ENCODE measurements at places on chromosomes 11 and 22. TPM values are rescaled to one million over a fixed set of nuclear protein-coding genes. Genes with fewer than 3 reads are reported as not detected.

DNA sequence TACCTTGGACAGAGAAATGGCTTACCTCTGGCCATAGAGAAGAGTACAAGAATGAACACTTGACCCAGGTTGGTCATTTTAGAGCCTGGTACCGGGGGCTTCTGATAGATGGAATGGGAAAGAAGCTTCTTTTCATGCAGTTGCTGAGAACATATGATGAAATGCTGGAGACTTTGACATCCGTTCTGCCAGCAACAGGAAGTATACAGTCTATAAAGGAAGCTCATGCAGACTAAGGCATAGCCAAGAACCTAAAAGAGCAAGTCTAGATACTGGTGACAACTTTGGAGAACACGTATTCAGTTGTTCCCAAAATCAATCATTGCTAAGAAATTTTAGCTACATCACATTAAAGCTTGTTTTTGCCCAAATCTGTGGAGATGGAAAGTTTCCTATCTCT lies 894.6 kb downstream of the METTL15 start:
- H3K27me3 ChIP-seq: no peaks in the 10 kb centered on the region
- no peak overlapping the region for H3K4me3 ChIP-seq
- no peak overlapping the region for H3K27ac ChIP-seq
- no peaks in the 10 kb centered on the region for H3K36me3 ChIP-seq

LRRC55 gene
- total RNA-seq: not detected

DNA sequence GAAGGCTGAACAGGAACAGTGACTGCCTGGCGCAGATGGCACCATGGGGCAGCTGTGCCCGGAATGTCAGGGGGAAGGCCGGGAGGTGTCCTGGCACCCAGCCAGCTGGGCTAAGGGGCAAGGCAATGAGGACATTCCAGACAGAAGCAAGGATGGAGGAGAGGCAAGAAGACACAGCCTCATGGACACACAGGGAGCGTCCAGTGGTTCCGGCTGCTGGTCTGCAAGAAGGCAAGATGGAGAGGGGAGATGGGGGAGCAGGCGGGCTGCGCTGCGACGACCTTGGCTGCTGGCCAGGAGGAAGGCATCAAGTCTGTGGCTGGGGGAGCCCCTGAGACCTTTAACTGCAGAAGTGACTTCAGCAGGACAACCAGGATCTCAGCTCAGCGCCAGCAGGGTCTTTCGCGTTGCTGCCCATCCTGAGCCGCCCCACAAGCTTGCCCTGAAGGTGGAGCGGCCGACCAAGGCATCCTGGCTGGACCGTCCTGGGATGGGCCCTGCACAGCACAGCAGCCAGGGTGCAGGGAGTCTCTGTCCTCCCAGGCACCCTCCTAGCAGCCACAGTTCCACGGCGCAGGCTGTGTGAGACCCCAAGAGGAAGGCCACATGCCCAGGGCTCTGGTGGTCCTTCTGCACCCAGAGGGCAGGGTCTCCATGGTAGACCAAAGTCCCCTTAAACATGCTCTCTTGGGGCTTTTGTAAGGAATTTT lies 531.7 kb downstream of the BRD1 start:
- H3K27me3 ChIP-seq: peaks cover 3% of the 10 kb centered on the region
- H3K4me1 ChIP-seq: no peaks in the 10 kb centered on the region
- no peak for DNase-seq

GRCh38 chr22:19149047-19149883 lies 827 bp downstream of the GSC2 start:
- no peak overlapping the region for H3K4me3 ChIP-seq
- peaks cover 7% of the 10 kb centered on the region for H3K4me1 ChIP-seq
- H3K27ac ChIP-seq: no peak overlapping the region
- DNase-seq: peak; percentile 63
- H3K36me3 ChIP-seq: no peaks in the 10 kb centered on the region

ATM gene
- total RNA-seq: 32.8 TPM

CALCA gene
- total RNA-seq: not detected

SLC22A25 gene
- not detected for total RNA-seq

GRCh38 chr11:7021318-7021717 lies 1.0 kb downstream of the NLRP14 start:
- no peaks in the 10 kb centered on the region for H3K36me3 ChIP-seq
- H3K27ac ChIP-seq: no peak overlapping the region
- no peak overlapping the region for H3K4me3 ChIP-seq
- H3K4me1 ChIP-seq: peaks cover 8% of the 10 kb centered on the region

- H3K27me3 ChIP-seq: peaks cover 20% of the 10 kb centered on the region
- H3K27ac ChIP-seq: no peak overlapping the region
- H3K4me3 ChIP-seq: no peak overlapping the region
- DNase-seq: no peak
Observed at GRCh38 chr11:69010361-69010891, 2.6 kb downstream of the MRGPRF start.

GRCh38 chr11:58658623-58659022 lies 36.2 kb downstream of the CNTF start:
- peaks cover 19% of the 10 kb centered on the region for H3K4me1 ChIP-seq
- no peak overlapping the region for H3K27ac ChIP-seq
- H3K27me3 ChIP-seq: peaks cover 3% of the 10 kb centered on the region

DNA sequence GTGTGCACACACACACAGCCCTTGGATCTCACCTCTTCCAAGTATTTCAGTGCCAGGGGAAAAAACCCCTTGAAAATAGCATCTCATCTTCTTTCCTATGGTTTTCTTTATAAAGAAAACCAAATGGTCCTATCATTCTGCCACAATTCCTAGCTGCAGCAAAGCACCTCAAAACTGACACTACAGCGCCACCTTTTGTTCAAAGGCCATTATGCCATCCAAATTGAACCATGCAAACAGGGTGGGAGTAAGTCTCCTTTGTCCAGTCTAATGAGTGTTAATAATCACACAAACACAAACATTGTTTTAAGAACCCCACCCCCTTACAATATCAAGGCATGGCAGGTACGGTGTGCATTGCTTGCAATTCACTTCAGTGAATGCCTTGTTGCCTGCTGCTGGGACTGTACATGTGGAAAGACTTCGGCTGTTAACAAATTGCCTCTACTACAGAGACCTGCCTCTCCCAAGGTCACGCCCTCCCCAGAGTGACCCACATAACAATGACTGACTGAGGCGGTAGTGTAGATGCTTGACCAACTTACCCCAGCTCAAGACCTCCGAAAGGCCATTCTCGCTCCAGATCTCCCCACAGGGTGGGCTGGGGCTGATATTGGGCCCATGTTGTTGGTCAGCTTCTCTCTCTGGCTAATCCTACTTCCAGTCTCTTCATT lies 31.7 kb downstream of the FAM181B start:
- H3K4me3 ChIP-seq: no peak overlapping the region
- H3K36me3 ChIP-seq: no peaks in the 10 kb centered on the region
- peak; percentile 42 for DNase-seq
- H3K27ac ChIP-seq: no peak overlapping the region

- peak overlapping the region; percentile 55 for H3K27ac ChIP-seq
- no peak overlapping the region for H3K4me3 ChIP-seq
- peak; percentile 22 for DNase-seq
- H3K27me3 ChIP-seq: no peaks in the 10 kb centered on the region
- no peaks in the 10 kb centered on the region for H3K36me3 ChIP-seq
Observed at GRCh38 chr22:40156001-40156516, 21.7 kb upstream of the TNRC6B start.

DNA sequence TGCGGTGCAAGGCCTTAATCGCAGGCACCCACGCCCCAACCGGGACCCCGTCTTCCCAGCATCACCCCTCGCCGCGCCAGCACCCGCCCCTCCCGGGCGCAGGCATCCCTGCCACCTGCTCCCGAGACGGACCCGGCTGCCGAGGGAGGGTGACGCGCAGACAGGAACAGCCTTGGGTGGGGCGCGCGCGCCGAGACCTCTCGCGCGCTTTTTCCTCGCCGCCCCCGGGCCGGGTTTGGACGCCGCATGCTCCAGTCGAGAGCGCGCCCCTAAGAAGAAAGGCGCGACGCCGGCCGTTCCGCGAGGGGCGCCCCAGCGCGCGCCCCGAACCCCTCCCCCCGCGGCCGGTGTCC lies 504 bp downstream of the CFL1 start:
- peak overlapping the region; percentile 91 for H3K4me3 ChIP-seq
- DNase-seq: peak; percentile 79
- peaks cover 46% of the 10 kb centered on the region for H3K36me3 ChIP-seq
- H3K27me3 ChIP-seq: no peaks in the 10 kb centered on the region
- H3K27ac ChIP-seq: peak overlapping the region; percentile 78

DNA sequence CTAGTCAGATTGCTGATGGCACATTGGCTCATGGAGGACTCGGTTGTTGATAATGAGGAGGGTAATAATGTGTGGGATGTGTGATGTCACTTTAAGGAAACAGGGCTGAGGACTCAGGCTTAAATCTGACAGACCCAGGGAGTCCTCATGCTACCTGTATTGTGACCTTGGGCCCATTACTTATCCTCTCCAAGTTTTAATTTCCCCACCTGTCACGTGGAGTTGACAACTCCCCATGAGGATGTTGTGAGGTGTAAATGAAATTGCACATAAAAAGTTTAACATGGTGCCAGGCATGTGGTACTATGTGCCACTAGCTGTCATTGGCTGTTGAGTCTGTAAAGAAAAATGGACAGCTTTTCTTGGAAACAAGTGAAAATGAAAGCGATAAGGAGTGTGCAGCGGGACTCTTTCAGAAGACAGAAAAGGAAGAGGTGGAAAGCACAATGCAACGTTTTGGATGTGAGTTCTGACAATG lies 15.3 kb downstream of the IL10RA start:
- H3K27me3 ChIP-seq: no peaks in the 10 kb centered on the region
- H3K4me1 ChIP-seq: peaks cover 94% of the 10 kb centered on the region
- peaks cover 65% of the 10 kb centered on the region for H3K36me3 ChIP-seq
- H3K27ac ChIP-seq: peak overlapping the region; percentile 97

C11orf86 gene
- not detected for total RNA-seq

- H3K27me3 ChIP-seq: peaks cover 7% of the 10 kb centered on the region
- no peak overlapping the region for H3K27ac ChIP-seq
- DNase-seq: no peak
- no peak overlapping the region for H3K4me3 ChIP-seq
- H3K4me1 ChIP-seq: no peaks in the 10 kb centered on the region
Observed at GRCh38 chr11:121696931-121697670, 244.3 kb upstream of the SORL1-AS1 start.

DNA sequence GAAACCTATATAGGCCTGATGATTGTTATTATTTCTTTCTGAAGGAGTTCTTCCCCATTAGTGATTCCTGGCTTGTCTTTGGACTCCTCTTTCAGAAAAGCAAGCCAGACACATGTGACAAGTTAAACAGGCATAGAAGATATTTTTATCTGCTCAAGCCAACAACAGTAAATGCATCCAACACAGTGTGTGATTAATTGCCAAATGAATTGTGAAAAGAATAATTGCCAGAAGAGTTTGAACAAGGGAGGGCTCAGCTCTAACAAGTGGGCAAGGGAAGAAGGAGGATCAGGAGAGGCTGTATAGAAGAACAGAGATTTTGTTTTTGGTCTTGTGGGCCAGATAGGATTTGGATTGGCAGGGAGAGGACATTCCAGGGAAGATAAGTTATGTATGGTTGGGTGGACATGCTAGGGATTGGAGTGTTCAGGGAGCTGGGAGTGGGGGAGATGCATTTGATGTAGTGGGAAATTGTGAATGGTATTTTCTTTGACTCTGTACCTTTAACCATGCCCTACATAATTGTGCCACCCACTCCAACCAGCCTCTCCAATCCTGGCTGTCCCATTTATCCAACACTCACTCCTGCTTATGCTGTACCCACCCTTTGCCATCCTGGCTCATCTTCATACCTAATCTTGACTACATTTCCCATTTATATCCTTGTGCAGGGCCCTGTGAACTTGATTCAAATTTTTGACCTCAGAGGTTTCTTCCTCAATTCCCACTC lies 172.8 kb downstream of the RRAS2 start:
- no peaks in the 10 kb centered on the region for H3K4me1 ChIP-seq
- H3K27ac ChIP-seq: no peak overlapping the region
- DNase-seq: no peak

SLC5A1 gene
- not detected for total RNA-seq

DNA sequence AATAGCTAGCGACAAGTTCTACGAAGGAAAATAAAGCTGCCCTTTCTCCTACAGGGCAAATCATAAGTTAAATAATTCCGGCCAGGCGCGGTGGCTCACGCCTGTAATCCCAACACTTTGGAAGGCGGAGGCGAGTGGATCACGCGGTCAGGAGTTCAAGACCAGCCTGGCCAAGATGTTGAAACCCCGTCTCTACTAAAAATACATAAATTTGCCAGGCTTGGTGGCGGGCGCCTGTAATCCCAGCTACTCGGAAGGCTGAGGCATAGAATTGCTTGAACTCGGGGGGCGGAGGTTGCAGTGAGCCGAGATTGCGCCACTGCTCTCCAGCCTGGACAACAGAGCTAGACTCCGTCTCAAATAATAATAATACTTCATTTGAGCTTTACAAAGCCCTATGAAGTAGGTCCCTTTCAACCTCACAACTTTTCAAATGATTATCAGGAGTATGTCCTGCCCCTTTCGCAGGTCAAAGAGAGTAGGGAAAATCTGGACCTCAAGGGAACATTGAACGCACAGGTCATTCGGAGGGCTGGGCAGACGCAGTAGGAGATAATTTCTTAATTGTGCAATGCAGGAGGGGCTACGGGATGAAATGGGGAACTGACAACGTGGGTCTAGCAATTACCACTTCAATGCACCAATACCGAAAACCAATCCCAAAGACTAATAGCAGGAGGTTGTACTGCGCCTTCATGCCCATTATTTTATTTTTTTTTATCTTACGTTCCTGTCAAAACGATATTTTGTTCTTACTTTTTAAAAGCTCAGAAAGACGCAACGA lies 590 bp downstream of the COMMD9 start:
- DNase-seq: no peak
- H3K4me3 ChIP-seq: peak overlapping the region; percentile 83
- no peaks in the 10 kb centered on the region for H3K36me3 ChIP-seq
- no peaks in the 10 kb centered on the region for H3K27me3 ChIP-seq
- H3K27ac ChIP-seq: peak overlapping the region; percentile 90
- peaks cover 34% of the 10 kb centered on the region for H3K4me1 ChIP-seq

DNA sequence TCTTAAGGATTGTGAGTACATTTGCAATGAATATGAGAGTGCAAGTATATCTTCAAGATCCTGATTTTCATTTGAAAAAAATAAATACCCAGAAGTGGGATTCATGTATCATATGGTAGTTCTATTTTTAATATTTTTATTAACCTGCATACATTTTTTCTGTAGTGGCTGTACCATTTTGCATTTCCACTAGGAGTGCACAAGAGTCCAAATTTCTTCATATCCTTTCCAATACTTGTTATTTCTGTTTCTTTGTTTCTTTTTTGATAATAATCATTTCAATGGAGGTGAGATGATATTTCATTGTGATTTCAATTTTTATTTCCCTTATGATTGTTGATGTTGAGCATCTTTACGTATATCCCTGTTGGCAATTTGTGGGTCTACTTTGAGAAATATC lies 759.8 kb upstream of the CNTN5 start:
- no peak overlapping the region for H3K4me3 ChIP-seq
- no peaks in the 10 kb centered on the region for H3K4me1 ChIP-seq
- H3K27ac ChIP-seq: no peak overlapping the region
- no peak for DNase-seq
- no peaks in the 10 kb centered on the region for H3K36me3 ChIP-seq
- no peaks in the 10 kb centered on the region for H3K27me3 ChIP-seq

DNA sequence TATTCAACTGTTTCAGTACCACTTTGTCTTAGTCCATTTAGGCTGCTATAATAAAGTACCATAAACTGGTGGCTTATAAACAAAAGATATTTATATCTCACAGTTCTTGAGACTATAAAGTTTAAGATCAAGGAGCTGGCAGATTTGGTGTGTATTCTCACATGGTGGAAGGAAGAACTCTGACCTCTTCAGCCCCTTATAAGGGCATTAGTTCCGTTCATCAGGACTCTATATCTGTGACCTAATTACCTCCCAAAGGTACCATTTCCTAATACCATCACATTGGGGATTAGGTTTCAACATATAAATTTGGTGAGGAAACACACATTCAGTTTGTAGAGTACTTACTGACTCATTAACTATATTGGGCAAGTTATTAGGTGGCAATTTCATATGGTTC lies 10.7 kb upstream of the ARL14EP start:
- peaks cover 3% of the 10 kb centered on the region for H3K4me1 ChIP-seq
- no peaks in the 10 kb centered on the region for H3K36me3 ChIP-seq
- H3K4me3 ChIP-seq: no peak overlapping the region
- DNase-seq: no peak

All from activated CD4-positive, alpha-beta T cell treated with anti-CD3 and anti-CD28 coated beads for 36 hours (primary cell).